Activated CD4-positive, alpha-beta T cell treated with anti-CD3 and anti-CD28 coated beads, Interleukin-2, amount 10 ng/mL, durations not matched to agents 24 days and 14 days (primary cell): ENCODE measurements at places on chromosomes 1 and 21.

- H3K36me3 ChIP-seq: no peaks in the 10 kb centered on the region
- no peaks in the 10 kb centered on the region for H3K4me1 ChIP-seq
- H3K27me3 ChIP-seq: peaks cover 15% of the 10 kb centered on the region
Measured at GRCh38 chr1:116218922-116219321, 107.7 kb downstream of the MAB21L3 start.

- H3K36me3 ChIP-seq: no peaks in the 10 kb centered on the region
- peaks cover 10% of the 10 kb centered on the region for H3K27me3 ChIP-seq
- peak overlapping the region; percentile 93 for H3K4me3 ChIP-seq
- peak overlapping the region; percentile 83 for H3K27ac ChIP-seq
Measured at GRCh38 chr21:33478935-33479678, 667 bp downstream of the TMEM50B start.

DNA sequence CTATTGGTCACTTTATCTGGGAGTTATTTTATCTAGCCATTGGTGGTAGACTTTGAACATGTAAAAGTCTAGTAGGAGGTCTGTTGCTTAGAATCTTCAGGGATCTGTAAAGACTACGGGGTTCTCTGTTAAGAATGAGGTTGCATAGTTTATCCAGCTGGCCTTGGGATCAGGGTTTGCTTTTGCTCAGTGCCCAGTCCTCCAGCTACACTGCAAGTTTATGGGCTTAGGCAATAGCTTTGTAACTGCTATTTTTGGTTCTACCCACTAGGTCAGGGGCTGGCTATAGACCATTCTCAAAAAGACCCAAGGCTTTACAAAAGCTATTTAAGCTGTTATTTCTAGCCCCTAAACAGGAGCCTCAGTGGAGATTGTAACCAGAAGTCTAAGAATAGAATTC, 9.8 kb downstream of the SH3GLB1 start:
- peaks cover 11% of the 10 kb centered on the region for H3K36me3 ChIP-seq
- no peak overlapping the region for H3K4me3 ChIP-seq
- DNase-seq: no peak
- no peaks in the 10 kb centered on the region for H3K27me3 ChIP-seq
- H3K4me1 ChIP-seq: peaks cover 13% of the 10 kb centered on the region
- H3K27ac ChIP-seq: no peak overlapping the region

- no peak for DNase-seq
- no peak overlapping the region for H3K27ac ChIP-seq
- H3K36me3 ChIP-seq: no peaks in the 10 kb centered on the region
- H3K27me3 ChIP-seq: peaks cover 8% of the 10 kb centered on the region
- no peaks in the 10 kb centered on the region for H3K4me1 ChIP-seq
Measured at GRCh38 chr1:11704194-11704529, 12.7 kb downstream of the DRAXIN start.

- no peaks in the 10 kb centered on the region for H3K4me1 ChIP-seq
- DNase-seq: peak; percentile 20
- H3K27ac ChIP-seq: no peak overlapping the region
- H3K4me3 ChIP-seq: no peak overlapping the region
Measured at GRCh38 chr1:170623171-170623570, 40.8 kb upstream of the PRRX1 start.

GRCh38 chr1:26951216-26951615, 9.1 kb downstream of the KDF1 start:
- DNase-seq: no peak
- no peak overlapping the region for H3K27ac ChIP-seq
- H3K36me3 ChIP-seq: peaks cover 7% of the 10 kb centered on the region
- no peak overlapping the region for H3K4me3 ChIP-seq

DNA sequence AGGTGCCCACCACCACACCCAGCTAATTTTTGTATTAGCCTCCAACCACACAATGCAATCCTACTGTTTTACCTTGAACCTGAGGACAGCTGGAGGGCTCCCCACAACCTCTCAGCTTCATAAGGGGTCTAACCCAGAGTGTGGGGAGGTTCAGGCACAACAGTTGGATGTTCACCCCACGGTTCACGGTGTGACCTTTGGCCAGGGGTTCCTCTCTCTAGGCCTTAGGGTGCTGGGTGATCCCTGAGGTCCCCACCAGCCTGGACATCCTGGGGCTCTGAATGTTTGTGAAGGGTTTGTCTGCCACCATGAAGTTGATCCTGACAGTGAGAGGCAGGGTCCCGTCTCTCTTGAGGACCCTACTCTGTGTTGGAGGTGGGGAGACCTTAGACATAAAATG, 3.9 kb downstream of the ACOT11 start:
- H3K27me3 ChIP-seq: peaks cover 2% of the 10 kb centered on the region
- no peak overlapping the region for H3K27ac ChIP-seq
- no peak overlapping the region for H3K4me3 ChIP-seq
- no peaks in the 10 kb centered on the region for H3K36me3 ChIP-seq
- DNase-seq: no peak

GRCh38 chr1:181438013-181438412, 45.3 kb upstream of the CACNA1E start:
- peaks cover 32% of the 10 kb centered on the region for H3K27me3 ChIP-seq
- no peak overlapping the region for H3K27ac ChIP-seq
- no peak overlapping the region for H3K4me3 ChIP-seq
- no peaks in the 10 kb centered on the region for H3K4me1 ChIP-seq
- DNase-seq: no peak
- H3K36me3 ChIP-seq: no peaks in the 10 kb centered on the region

DNA sequence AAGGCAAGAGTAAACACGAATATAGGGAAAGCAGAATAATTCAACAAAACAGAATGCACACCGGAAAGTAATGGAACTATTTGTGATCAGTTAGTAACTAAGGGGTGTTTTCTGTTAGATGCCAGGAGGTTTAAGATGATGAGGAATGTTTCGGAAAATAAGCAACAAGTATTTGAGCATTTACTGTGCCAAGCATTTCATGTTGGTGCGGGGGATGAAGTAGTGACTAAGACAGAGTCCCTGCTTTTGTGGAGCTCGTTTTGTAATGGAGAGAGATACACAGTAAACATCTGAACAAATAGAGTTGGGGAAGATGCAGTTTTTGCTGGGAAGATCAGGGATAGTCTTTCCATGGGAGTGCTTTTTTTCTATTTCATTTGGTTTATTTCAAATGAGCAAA, 78.7 kb downstream of the DYRK1A start:
- no peak for DNase-seq
- H3K4me3 ChIP-seq: no peak overlapping the region
- no peaks in the 10 kb centered on the region for H3K27me3 ChIP-seq
- H3K4me1 ChIP-seq: peaks cover 47% of the 10 kb centered on the region
- H3K36me3 ChIP-seq: peaks cover 7% of the 10 kb centered on the region

- peak overlapping the region; percentile 29 for H3K27ac ChIP-seq
- no peak for DNase-seq
- no peak overlapping the region for H3K4me3 ChIP-seq
- H3K36me3 ChIP-seq: peaks cover 10% of the 10 kb centered on the region
Measured at GRCh38 chr1:97277891-97278654, 556.5 kb downstream of the PTBP2 start.

DNA sequence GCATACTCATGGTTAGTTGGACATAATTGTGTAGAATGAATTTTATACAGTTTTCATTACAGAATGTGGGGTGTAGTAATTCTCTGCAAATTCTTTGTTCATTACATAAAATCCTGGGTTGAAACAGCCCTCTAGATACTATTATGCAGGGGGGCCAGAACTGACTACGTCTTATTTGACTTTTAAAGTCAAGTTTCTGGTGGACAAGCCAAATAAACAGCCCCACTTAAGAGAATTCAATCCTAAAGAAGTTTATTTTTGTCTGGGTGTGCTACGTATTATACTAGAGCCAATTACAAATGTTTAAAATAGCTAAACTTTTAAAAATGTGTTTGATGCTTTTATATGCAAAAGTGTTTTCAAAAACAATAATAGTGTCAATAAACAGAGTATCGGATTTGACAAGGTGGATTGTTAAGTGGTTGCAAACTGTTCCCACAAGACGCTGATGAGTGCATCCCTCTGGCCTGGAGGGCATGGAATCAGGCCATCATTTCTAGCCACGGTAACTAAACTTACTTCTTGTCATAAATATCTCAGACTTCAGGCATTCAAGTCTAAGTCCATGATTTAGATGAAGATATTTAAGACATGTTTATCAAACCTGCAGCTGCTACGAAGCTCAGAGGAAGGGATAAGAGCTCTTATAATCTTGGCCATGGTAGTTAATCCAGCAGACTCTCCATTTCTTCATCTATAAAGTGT, 646.3 kb downstream of the KIF26B start:
- no peaks in the 10 kb centered on the region for H3K27me3 ChIP-seq
- no peak overlapping the region for H3K27ac ChIP-seq
- DNase-seq: no peak
- H3K36me3 ChIP-seq: no peaks in the 10 kb centered on the region
